Endothelial cell (in vitro differentiated cells): ENCODE measurements at places on chromosomes 12 and 14.

DNA sequence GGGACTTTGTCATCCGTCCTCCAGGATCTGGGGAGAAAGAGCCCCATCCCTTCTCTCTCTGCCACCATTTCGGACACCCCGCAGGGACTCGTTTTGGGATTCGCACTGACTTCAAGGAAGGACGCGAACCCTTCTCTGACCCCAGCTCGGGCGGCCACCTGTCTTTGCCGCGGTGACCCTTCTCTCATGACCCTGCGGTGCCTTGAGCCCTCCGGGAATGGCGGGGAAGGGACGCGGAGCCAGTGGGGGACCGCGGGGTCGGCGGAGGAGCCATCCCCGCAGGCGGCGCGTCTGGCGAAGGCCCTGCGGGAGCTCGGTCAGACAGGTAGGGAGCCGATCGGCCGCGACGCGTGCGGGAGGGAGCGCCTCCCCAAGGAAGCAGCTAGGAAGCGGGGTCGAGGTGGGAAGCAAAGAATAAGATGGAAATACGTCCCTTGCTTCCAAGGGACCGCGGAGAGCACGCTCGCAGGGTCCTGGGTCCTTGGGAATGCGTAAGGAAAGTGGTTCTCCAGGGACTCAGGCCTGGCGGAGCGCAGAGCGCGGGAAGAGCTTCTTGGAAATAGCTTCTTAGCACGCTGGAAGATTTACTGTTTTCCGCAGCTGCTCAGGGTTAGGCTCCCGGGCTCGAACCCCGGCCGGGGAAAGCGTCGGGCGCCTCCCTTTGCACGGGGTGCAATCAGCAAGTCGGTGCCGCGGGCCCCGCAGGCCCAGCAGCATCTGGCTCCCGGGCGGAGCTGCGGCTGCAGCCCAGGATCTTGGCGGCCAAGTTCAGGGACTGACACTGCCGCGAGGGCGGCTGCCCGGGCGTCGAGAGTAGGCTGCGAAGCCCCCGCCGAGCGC is 457 bp downstream of the SOCS2 start:
- peak; percentile 47 for DNase-seq

DNA sequence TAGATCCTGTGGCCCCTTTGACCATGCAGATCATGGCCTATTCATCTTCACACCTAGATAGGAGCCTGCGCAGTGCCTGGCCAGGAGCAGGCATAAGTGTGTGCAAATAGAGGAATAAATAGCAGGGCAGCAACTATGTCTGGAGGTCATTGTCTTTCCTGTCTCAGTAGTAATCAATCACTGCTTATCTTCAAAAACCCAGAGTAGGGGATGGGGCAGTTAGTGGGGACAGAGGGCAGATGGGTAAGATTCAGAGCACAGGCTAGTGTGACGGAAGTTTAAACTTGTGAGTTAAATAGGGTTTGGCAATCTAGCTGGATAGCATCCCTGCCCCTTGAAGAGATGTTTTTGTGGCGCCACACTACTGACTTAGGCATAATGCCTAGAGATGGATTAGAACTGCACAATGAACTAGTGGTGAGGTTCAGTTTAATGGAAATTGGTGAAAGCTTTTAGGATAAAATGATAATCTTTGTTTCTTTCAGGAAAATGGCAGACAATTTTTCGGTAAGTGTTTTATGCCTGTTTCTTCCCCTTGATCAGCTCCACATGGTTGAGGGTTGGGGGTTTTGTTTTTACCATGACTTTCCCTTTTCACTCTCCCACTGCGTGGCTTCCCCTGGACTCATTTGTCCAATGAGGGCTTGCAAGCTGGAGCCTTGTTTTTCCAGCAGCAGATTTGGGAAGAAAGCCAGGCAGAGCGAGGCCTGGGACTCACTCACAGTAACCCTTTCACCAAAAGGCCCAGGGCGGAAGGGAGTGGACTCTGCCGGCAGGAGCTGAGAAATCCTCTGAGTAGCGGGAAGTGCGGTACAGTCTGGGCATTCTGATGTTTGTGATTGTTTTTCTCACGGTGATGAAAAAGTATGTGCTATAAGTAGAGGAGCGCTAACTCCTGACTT is 8.1 kb downstream of the LGALS3 start:
- no peak for DNase-seq

DNA sequence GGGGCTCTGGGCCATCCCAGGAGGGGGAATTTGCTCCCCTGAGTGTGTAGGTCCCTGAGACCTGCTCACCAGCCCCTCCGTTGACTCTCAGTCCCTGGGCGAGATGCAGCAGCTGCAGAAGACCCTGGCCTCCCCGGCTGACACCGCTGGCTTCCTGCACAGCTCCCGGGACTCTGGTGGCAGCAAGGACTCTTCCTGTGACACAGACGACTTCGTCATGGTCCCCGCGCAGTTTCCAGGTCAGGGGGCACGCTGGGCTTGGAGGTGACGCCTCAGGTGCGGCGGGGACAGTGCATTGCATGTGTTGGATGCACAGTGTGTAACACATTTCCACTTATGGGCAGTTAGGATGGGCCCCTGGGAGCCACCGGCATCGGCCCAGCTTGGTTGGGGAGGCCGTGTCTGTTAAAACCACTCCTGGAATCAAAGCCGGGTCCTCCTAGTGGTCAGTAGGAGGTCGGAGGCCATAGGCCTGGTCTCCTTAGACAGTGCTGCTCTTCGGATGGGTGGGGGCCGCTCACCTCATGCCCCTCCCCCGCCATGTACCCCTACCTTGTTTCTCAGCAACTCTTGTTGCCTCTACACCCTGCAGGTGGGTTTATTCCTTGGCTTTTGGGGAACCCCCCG is 17.1 kb upstream of the PUS1 start:
- DNase-seq, result no peak

GRCh38 chr14:52155651-52156213 is 86.9 kb upstream of the NID2 start:
- no peak for DNase-seq

GRCh38 chr12:111993292-111994150 is 19.4 kb downstream of the TMEM116 start:
- no peak for DNase-seq
